ENCODE measurements at places on chromosomes 3 and 15.

- no peak for DNase-seq
These were observed 781 bp upstream of the IP6K1 start for GRCh38 chr3:49787182-49787464.

GRCh38 chr3:192804502-192804901 lies 77.2 kb upstream of the FGF12 start:
- DNase-seq, result no peak

- no peak for DNase-seq
These were observed 8.2 kb upstream of the PDHB start for GRCh38 chr3:58441514-58442450.

DNA sequence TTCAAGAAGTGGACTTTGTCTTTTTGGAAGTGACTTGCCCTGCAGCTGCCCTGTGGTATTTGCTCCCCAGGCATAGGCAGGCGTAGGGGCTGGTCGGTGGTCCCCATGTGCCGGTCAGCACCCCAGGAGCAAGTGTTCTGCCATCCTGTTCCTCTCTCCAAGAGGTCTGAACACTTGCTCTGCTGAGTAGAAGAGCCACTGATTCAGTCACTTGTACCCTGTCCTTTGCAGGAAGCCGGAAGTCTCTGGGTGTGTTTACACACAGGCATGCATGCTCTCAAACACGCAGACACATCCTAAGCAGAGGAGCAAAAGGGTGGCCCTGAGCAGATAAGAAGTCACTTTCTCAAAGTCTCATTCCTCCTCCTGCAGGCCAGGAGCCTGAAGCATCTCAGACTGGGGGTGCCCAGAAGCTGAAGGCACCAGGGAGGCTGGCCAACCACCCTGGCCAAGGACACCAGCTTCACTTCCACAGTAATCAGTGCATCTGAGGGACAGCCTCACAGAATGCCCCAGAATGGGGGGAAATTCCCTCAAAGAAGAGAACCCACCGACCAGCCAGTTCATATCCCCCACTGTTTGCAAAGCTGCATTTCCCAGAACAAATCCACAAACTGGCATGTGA lies 88.7 kb upstream of the POMGNT2 start:
- DNase-seq, result no peak

GRCh38 chr15:61118885-61119284 lies 110.2 kb downstream of the RORA start:
- DNase-seq, result peak; percentile 5

GRCh38 chr3:108202080-108202479 lies 20.1 kb downstream of the IFT57 start:
- no peak for DNase-seq

- DNase-seq, result no peak
These were observed 90.3 kb downstream of the PLXNA1 start for GRCh38 chr3:127072971-127073783.

DNA sequence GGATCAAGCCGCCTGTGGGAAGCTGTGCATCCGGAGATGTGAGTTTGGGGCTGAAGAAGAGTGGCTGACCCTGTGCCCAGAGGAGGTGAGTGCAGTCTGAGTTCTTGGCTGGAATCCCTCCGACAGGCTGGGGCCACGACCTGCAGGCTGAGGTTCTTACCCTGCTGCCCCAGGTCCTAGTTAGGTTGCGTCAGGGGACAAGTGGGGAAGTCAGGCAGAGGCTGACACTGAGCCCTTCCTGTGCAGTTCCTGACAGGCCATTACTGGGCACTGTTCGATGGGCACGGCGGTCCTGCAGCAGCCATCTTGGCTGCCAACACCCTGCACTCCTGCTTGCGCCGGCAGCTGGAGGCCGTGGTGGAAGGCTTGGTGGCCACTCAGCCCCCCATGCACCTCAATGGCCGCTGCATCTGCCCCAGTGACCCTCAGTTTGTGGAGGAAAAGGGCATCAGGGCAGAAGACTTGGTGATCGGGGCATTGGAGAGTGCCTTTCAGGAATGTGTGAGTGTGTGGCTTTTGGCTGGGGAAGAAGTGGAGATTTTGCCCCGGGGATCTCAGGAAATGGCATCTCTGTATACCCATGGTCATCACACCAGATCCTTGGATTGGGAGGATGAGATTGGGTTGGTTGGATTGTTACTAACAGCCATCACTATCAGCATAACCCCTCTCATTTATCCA lies 1.3 kb downstream of the PPM1M start:
- no peak for DNase-seq

- no peak for DNase-seq
These were observed 217.5 kb upstream of the RASGRP1 start for GRCh38 chr15:38782156-38782555.

DNA sequence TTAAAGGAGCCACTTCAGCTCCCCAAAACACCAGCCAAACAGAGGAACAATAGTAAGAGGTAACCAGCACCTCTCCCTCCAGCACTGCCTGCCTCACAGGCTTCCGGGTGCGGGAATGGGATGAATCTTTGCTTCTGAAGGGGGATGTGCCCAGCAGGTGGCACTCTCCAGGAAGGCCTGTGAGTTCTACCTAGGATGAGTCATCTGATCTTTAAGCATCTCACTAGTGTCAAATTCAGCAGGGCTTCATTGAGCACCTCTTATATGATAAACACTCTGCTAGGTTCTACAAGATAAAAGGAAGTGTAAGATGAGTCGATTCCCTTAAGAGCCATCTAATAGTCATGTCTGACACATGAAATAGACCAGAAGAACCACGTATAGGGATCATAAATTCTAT lies 237.4 kb upstream of the UMPS start:
- no peak for DNase-seq

DNA sequence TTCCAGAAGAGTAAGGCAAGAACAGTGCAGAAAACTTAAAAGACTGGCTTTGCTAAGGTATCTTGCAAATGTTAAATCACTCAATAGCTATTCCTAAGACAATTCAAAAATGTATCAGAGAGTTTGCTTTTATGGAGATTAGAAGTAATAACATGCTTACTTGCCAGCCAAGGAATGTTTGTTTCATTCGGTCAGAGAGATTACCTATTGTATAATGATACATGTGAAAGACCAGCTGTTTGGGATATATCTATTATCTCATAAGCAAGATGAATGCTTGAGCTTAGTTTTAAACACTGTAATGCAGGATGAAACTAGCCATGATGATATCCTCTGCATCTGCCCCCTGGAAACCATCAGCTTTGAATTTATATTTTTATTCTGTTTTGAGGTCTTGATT lies 70.7 kb downstream of the MAP2K5 start:
- DNase-seq, result no peak

- no peak for DNase-seq
These were observed 285.0 kb downstream of the CLSTN2 start for GRCh38 chr3:140219923-140220452.

- DNase-seq, result no peak
These were observed 17.1 kb upstream of the PLXND1 start for GRCh38 chr3:129623447-129624118.
